ENCODE measurements at places on chromosomes 7 and 10.

DNA sequence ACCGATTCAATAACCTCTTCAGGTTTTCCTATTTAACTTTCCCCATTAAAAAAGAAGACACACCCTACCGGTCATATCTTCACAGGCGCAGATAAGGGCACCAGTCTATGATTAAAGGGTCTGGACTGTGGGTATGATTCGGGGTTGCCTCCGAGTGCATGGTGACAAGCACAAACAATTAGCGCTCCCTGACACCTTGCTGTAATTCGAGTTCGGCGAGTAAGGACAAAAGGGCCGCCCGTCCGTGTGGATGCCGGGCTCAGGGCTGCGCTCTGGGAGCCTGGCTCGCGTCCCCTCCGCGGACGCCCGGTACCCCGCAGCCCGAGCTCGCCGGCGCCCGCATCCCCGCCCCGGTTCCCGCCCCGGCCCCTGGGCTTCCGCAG is 111.9 kb upstream of the RHEB start:
- DNase-seq: no peak

DNA sequence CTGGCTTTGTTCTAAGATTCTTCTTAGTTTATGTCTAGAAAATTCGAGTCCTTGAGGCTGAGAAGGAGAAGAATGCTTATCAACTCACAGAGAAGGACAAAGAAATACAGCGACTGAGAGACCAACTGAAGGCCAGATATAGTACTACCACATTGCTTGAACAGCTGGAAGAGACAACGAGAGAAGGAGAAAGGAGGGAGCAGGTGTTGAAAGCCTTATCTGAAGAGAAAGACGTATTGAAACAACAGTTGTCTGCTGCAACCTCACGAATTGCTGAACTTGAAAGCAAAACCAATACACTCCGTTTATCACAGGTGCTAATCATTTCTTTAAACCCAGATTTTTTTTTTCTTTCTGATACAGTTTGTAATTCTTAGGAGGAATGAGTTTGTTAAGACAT is 6.7 kb downstream of the CEP55 start:
- DNase-seq: no peak

- DNase-seq: no peak
Observed at GRCh38 chr7:2736411-2736914, 48.5 kb downstream of the AMZ1 start.

DNA sequence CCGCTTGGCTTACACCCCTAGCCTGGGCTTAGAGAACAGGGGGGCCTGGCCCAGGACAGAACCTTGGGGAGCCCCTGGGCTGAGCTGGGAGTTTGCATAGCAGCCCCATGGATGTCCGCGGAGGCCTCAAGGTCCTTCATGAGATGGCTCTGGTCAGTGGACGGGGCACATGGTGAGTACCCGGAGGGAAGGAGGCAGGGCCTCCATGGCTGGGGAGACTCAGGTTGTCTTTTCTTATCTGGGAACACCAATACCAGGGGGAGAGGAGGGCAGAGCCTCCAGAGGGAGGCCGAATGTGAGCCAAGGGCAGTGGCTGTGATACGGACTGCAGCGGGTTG is 64.8 kb downstream of the GLRX3 start:
- DNase-seq: no peak

DNA sequence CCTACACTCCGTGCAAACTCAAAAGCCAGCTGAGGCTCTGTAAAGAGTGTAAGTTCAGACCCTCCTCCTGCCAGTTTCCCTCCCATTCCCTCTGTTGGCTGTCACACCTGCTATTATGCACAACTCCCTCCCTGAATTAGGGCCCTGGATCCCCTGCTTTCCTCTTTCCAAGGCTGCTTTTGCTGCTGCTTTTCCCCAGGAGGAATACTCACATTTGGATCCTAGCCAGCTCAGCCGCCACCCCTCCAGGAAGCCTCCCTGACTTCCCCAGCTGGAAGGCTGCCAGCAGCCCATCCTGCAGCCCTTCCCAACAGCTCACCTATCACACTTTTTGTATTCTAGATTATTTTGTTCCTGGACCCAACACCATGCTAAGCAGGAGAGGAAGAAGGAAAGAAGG is 40.9 kb upstream of the WDR11 start:
- no peak for DNase-seq

- no peak for DNase-seq
Observed at GRCh38 chr7:94095316-94096009, 91.3 kb upstream of the BET1 start.

DNA sequence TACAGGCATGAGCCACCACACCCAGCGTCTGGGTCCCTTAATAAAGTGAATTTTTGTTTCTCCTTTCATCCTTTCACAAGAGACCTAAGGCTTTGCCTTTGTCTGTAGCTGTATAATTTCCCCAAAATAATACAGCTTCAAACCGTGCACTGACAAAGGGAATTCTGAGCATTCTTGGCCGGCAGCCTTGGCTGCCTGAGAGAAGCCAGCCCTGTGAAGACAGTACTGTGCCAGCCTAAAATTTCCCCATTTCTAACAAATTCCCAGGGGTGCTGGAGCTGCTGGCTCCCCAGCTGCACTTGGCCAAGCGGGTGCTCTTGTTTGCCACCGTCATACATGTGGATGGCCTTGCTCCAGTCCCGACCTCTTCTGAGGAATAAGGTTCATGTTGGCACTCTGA is 106.2 kb downstream of the ZMYND11 start:
- no peak for DNase-seq

GRCh38 chr10:128324058-128324827 is 198.0 kb upstream of the MKI67 start:
- DNase-seq: no peak

- DNase-seq: no peak
Observed at GRCh38 chr7:105191331-105191730, 177.3 kb downstream of the KMT2E start.

DNA sequence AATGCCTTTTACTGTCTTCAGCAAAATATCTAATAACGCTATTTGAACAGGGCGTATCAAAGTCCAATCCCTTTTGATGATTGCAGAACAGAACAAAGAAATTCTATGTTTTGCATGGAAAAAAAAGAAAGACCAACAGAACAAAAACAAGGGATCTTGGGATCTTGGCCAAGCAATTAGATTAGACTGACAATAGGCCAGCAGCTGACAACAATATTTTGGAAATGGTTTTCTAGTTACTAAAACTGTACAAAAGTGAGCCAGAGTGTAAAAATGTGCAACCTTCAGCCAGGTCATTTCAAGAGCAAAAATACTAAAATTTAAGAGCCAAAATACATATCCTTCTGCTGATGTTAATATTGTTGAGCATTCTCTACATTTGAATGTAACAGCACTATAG is 716.5 kb upstream of the KCND2 start:
- DNase-seq: no peak

DNA sequence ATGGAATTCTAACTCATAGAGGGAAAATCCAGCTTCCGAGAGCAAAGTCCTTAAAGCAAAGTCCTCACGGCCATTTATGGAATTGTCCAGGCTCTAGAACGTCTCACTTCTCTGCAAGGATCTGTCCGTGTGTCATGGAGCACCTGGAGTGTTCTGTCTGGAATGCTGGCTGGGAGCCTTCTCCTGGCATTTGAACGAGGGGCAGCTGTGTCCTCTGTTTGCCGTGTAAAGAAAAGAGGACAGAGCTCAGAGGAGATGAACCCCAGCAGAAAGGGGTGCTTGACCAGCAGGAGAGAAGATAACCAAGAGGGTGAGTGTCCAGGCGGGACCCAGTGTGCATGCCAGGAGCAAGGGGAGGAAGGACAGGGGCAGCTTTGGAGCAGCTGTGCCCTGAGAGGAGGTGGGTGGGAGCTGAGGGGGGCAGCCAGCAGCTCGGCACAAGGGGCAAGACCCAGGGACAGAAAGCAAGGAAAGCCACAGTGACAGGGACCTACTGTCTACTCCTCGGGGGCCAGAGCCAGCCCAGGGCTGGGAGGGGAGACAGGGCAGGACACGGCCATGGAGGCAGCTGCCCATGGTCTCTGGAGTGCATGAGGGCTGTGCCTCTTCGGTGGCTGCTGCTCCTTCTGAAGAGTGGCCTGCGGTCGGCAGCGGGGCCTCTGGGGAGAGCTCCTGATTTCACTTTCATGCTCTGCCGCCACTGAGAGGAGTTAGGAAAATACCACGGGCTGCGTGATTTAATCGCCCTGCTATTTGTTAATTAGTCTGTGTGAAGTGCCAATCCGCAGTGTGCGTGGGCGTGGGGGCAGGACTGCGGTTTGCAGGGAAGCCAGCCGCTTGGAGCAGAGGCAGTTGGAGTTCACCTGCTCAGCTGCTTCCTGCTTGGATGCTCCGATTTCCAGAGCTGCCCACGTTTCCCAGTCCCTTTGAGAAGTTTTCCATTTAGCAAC is 149.3 kb upstream of the SHH start:
- no peak for DNase-seq

- DNase-seq: no peak
Observed at GRCh38 chr7:126378642-126379041, 874.1 kb downstream of the GRM8 start.

DNA sequence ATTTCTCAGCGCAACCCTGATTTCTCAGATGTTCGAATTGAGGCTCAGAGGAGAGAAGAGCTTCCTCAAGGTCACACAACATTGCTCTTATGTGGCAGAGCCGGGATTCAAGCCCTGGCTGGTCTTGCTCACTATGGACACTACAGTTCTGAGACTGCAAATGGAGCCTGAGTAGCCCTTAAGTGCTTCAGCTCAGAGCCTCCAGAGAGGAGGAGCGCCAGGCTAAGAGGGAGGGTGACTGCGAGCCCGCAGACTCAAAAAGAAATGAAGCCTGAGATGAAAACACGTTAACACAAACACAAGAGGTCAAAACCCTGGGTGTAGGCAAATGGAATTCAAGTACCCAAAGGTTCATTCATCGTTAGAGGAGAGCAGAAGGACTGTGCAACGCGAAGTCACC is 13.9 kb downstream of the ARHGAP22 start:
- no peak for DNase-seq

DNA sequence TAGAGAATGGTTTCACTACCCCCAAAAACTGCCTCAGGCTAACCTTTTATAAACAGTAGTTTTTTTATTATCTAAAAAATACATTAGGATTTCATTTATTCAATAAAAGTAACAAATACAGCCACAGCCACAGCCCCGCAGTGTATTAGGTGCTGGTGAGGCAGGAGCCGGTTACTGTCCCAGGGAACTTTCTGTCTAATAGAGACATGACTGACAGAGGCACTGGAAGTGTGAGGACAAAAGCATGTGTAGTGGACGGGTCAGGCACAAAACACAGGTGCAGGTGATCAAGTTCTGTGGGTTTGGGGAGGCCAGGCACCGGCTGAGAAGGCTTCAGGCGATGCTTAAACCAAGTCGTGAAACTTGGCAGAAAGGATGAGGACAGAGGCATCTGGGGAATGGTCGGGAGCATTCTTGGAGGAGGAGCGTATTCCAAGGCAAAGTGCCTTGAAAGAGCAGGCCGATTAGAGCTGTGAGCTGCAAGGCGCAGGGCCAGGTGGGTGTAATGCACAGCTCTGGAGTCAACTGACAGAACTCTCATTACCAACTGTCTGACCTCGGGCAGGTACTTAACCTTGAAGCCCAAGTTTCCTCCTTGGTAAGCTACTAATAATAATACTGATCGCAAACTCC is 138.2 kb downstream of the USP6NL start:
- no peak for DNase-seq

- no peak for DNase-seq
Observed at GRCh38 chr10:64080071-64080470, 558.9 kb downstream of the REEP3 start.

DNA sequence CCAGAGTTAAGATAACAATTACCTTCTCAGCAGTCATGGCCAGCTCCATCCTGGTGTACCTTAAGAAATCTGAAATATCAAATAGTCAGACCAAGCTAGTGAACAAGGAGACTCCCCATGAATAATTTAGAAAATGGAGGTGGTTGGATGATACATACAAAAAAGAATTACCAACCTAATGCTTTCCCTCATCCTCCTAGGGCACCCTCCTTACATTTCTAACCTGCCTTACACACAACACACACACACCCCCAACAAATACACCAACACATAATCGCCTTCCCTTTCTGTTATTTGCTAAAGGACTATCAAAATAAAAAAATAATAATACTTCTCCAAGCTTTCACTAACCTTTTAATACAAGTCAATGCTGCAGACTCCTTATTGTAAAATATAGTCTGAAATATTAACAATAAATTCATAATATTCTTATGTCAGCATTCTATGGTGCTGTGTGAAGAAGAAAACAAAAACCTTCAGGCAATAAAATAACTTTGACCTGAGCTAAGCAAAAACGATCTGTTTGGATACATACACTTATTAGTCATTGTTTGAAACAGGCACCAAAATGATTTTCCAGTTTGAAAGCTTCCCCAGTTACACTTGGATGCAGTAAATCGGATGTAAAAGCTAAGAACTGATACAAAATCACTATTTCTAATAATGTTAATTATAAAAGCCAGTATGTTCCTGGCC is 3.4 kb downstream of the TWIST1 start:
- no peak for DNase-seq

GRCh38 chr7:4882169-4883032 is 1.1 kb downstream of the RADIL start:
- DNase-seq: no peak
